Fibroblast of pulmonary artery (primary cell): ENCODE measurements at places on chromosomes 5 and 9.

DNA sequence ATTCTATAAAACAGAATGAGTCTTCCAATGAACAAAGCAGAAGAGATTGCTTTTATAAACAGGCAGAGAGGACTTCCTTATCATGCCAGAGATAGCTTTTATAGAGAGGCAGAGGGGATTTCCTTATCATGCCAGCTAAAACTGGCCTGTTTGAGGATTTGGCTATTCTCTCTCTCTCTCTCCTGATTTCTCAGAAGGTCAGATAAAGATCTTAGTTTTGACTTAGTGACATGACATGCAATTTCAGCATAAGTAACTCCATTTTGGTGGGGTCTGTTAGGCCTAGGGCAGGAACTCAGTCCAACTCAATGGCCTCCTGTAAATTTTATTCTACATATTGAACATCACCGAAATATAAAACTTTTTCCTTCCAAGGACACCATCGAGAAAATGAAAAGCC, 31.5 kb upstream of the DENND4C start:
- no peak for DNase-seq

- peak; percentile 13 for DNase-seq
Observed at GRCh38 chr9:26325444-26325829, 567.2 kb downstream of the CAAP1 start.

GRCh38 chr9:101409079-101409477, 10.4 kb downstream of the ZNF189 start:
- DNase-seq = no peak

- DNase-seq = peak; percentile 62
Observed at GRCh38 chr9:129567842-129568559, 52.9 kb downstream of the C9orf50 start.

DNA sequence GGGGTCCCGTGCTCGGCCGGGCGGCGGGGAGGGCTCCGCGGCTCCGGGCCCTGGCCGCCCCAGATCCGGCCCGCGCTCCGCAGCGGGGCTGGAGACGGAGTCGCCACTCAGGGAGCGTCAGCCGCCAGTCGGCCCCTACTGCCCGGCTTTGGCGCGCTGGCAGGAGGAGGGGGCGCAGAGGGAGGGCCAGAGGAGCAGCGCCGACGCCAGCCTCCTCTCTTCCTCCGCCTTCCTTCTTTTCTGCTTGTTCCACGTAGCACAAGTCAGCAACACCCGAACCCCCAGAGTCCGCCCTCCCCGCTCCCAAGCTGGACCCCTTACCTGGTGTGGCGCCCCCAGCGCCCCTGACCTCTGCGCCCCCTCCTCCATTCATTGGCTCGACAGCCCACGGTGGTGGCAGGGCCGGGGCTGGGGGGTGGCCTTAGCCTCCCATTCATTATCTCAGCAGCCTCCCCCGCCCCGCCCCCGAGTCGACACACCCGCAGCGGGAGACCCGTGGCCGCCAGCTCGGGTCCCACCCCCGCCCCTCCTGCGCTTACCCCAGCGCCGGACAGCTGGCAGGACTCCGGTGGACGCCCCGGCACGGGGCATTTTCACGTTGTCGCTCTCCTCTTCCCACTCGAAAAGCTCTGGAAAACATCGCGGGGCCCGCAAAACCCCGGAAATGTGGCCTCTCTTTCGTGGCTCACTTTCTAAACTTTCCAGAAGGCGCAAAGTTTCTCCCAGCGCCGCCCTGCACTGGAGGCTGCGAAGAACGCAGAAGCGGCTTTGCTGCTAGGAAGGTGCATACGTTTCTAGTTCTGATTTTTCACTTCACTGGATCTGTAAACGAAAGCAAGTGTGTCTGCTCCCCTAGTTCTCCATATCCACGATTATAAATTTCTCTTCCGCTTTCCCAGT, at the start of gene LPAR1:
LPAR1 (minus strand) TSS at position 140 of the 900 bp plus-strand sequence. CDS start 66,353 bp downstream, outside the sequence.
- DNase-seq = peak; percentile 59

DNA sequence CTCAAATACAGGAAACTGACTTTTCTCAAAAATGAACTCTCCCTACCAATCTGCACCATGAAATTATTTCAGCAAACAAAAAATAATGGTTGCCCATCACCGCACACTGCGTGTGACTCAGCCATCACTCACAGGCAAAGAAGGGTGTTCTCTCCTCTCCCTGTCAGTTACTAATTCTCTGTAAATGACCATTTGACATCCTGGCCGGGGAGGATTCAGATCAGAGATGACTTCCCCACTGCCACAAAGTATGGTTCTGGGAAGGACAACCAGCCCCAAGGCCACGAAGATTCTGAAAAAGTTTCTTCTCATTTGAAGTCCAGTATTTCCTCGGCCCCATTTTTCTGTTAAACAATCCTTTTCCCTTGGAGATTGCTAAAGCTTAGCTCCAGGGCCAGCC, 199.4 kb downstream of the AUH start:
- DNase-seq = no peak

DNA sequence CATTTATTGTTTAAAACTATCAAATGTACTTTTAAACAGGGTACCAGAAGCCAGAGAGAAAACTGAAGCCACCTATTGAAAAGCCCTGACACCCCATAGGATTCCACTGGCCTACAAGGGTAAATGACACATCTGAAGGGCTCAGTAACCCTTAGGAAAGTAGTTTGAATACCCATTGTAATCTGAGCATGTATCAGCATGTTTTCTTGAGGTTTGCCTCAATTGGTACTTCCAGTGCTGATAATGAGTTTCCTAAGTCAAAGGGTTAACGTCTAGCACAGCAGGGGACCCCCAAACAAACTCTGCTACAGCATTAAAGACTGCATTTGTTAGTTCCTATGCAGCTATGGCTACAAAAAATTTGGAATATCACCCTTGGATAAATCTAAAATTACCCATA, 657.1 kb downstream of the NR2F1-AS1 start:
- no peak for DNase-seq

DNA sequence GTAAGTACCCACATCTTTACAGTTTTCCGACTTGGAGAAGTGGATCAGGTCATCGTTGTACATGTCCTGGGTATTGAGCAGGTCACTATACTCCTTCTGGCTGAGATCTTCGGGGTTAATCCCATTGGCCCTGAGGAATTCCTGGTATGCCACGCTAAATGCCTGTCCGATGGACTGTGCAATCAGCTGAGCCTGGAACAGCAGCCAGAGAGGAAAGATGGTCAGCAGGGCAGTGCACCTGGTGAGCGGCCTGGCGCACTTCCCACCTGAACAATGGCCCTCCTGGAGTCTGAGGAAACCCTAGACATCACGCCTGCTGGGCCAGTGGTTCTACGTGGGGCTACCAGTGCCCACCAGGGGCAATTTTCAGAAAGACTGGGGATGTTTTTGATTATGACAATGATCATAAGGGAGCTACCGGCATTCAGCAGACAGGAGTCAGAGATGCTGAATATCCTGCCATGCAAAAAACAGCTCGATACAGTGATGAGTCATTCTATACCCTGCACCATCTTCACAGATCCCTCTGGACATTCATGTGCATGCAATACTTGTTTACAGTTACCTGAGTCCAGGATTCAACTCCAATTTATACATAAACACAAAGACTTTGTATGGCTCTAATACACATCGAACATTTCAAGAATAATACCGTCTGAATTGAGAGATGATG, 127.2 kb downstream of the ENTREP1 start:
- DNase-seq = no peak

DNA sequence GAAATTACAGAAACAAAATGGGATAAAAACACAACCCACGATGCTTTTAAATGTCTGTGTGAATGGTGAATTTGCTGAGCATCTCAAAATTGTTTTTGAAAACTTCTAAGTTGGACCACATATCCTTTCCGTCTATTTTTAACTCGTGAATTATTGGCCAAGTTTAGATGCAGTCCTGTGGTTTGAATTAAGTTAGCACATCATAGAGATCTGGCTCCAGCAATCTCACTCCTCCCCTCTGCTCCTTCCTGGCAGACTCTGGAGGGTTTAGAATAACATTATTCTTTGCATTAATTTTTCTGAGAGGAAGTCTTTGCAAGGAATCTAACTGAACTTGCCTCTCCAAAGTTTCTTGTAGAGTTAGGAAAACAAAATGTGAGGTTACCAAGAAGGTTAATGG, 14.5 kb upstream of the ANKRD55 start:
- DNase-seq = peak; percentile 56

DNA sequence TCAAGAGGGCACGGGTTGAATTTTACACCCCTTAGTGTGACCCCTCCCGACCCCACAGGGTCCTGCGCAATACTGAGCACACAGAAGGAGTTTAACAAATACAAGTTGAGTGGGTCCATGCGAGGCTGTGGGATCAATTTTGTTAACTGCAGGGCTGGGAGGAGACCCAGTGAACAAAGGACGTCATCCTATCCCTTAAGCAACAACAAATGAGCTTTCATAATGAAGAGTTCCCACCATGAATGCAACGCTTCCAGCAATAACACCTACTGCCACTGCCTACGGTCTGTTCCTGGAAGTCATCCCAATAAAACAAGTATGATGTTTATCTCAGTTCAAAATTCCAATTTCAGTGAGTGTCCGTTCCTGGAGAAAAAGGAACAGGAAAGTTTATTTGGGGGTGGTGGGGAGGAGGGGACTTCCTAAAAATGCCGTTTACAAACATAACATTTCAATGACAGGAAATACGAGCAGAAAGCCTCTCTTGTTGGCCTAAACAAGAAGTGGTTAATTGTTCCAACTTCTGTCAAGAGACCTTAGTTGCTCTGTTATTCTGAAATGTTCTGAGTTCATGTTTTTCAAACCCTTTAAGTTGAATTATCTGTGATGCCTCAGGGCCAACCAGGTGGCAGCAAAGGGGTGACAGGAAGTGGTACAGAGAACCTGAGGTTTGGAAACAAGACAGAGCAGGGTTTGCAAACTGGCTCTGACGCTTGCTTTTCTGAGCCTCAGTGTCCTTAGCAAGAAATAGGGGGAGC, 65.8 kb upstream of the PLPP6 start:
- no peak for DNase-seq

DNA sequence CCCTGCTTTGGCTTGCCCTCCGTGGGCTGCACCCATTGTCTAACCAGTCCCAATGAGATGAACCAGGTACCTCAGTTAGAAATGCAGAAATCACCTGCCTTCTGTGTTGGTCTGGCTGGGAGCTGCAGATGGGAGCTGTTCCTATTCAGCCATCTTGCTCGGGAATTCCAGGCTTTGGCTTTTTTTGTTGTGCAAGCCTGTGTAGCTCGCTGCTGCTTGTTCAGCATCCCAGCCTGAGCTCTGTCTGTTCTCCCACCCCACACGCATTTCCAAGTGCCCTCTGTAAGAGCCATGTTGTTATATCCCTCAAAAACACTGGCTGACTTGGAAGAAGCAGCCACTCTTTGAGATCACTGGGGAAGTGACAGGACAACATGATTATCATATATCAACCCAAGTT, 101.6 kb upstream of the DPYSL3 start:
- DNase-seq = no peak

GRCh38 chr5:141877356-141878185, 639 bp downstream of the PCDH1 start:
- peak; percentile 21 for DNase-seq

DNA sequence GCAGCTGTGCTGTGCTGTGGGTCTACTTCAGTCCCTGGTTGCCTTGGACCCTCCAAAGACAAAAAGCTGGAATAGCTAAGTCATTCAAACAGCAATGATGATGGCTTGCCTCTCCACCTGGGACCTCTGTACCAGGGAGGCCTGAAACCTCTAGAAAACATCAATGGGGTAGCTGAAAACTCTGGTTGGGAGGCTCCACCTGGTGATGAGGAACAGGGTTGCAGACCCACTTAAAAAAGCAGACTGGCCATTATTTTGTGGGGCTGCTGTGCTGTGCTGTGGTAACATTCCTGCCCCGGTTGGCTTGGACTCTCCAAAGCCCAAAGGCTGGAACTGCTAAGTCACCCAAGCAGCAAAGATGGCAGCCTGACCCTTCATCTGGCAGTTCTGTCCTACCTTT, 839.3 kb upstream of the ARRDC3 start:
- no peak for DNase-seq

DNA sequence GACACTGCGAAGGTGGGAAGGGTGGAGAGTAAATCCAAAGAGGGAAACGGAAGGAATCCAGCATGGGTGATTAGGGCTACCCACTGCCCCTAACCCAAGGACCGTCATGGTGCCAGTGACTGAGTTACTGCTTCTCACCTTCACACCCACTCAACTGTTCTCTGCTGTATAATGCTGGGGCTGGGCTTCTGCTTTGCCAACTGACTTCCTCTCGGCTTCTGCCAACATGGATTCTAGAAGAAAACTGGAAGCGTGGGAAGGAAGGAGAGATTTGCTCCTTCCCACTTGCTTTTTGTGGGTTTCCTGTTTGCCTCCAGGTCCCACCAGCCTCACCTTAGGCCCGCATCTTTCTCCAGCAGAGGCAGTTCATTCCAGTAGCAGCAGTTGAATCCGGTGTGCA, 153.5 kb upstream of the RAI14 start:
- no peak for DNase-seq

DNA sequence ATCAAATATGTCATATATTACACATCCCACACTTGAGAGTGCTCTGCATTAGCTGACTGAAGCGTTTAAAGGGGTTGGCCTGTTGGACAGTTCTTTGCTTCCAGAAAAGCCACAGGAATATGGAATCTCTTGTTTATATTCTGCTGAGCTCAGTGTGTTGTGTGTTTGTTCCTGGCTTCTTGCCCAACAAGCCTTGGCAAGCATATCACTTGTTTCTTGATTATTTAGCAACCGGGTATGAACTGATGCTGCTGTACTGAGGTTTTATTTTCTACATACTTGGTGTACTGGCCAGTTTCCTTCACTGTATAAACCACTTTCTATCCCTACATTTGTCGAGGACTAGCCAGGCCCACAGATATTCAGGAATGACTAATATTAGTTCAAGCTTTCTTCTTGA, 378.9 kb downstream of the KCTD16 start:
- DNase-seq = peak; percentile 59
